ENCODE measurements at places on chromosomes 6 and 20.

DNA sequence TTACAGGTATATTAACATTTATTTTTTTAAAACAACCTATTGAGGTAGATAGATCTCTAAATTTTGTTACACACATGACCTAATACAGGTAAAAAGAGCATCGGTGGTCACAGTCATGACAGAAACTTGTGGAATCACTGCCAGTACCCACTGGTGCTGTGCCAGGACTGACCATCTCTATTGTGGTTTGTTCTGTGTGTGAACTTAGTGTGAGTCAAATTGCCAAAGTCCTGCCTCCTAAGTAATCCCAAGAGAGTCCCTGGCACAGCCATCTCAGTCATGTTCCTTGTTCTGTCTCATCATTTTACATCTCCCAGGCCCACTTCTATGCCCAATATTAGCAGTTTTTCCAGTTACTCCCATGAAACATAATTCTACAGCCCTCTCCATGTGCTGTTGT, 21.4 kb downstream of the GSTA2 start:
- DNase-seq: no peak

- no peak for DNase-seq
These were observed 116.1 kb upstream of the CCN2 start for GRCh38 chr6:132067286-132067685.

GRCh38 chr6:151025076-151025475, 159.6 kb downstream of the MTHFD1L start:
- no peak for DNase-seq

- no peak for DNase-seq
These were observed 308.1 kb upstream of the EPHA7 start for GRCh38 chr6:93727447-93727846.

DNA sequence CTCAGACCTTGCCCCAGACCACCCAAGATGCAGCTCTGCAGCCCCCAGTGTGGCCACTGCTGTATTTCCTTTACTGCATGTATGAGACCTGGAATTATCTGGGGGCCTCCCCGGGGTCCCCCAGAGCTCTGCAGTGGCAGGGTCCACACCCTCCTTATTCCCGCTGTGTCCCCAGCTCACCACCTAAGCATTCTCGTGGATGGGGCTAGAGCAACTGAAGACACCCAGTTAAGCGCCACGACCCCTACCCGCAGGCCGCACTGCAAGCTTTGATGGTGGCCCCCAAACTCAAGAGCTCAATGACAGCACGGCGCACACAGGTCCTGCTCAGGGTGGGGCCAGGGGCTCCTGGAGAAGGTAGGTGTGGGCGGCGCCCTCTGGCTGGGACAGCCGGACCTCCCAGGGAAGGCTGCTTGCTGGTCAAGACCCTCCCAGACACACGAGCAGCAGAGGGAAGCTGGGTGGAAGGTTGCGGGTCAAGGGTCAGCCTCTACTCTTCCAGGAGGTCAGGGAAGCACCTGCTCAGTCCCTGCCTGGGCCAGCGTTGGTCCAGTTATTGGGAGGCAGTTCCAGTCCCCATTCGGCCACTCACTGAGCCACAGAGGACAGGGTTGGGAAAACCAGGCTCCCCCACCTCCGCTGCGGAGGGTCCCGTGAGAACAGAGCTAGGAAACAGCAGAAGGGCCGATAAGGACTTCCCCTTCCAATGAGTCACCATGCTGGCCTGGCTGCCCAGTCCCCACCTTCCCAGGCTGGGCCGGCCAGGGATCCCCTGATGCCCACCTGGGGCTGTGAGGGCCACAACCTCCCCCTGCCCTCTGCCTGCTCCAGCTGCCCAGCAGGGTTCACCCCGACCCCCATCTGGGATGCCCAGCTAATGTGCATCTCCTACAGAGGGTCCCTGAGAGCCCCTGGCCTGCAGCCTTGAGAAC, 2.9 kb downstream of the LAMA5 start:
- DNase-seq: no peak

- DNase-seq: no peak
These were observed 171.7 kb downstream of the OTOR start for GRCh38 chr20:16919841-16920240.

GRCh38 chr6:143206550-143206949, 145.9 kb downstream of the AIG1 start:
- DNase-seq: no peak

GRCh38 chr20:58719971-58720371, 27.4 kb downstream of the NPEPL1 start:
- DNase-seq: no peak

DNA sequence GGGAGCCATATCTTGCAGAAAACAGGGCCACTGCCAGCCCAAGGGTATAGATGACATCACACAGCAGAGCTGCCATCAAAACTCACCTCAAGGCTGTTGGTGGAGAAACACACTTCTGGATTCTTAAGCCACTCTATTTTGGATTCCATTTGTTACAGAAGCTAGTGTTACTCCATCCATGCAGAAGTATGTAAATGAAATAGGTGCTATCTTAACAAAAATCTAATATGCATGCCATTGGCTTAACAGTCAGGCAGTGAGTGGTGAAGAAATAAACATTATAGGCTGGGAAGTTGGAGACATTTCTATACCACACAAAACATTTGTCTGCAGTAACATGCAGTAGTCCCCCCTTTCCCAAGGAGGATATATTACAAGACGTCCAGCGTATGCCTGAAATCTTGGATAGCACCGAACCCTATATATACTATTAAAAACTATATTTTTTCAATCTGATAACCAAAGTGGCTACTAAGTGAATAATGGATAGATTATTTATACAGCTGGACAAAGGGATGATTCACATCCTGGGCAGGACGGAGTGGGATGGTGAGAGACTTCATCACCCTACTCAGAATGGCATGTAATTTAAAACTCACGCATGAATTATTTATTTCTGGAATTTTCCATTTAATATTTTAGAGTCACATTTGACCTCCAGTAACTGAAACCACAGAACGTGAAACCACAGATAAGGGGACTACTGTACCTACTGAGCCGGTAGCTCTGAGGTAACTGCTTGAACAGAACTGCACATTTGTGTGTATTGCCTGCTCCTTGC, 160.0 kb upstream of the PLN start:
- no peak for DNase-seq

DNA sequence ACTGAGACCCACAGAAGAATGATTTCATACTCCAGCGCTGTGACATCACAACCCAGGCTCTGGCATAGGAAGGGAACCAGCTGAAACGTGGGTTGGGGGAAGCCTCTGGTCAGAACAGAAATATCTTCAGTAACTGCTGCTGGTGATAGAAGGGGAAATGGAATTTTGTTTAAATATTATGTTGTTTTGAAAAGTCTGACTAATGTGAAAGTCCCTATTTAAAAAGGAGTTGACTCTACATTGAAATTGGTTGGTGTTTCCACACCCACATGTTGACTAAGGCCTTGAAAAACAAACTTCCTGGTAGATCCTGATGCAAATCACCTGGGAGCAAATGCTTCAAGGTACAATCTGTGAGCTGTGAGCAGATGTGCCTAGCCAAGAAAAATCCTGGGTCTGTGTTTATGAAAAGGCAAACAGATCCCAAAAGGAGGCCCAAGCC, 24.5 kb upstream of the TCP11 start:
- no peak for DNase-seq

GRCh38 chr20:55761100-55761499, 244.2 kb downstream of the CBLN4 start:
- DNase-seq: no peak

DNA sequence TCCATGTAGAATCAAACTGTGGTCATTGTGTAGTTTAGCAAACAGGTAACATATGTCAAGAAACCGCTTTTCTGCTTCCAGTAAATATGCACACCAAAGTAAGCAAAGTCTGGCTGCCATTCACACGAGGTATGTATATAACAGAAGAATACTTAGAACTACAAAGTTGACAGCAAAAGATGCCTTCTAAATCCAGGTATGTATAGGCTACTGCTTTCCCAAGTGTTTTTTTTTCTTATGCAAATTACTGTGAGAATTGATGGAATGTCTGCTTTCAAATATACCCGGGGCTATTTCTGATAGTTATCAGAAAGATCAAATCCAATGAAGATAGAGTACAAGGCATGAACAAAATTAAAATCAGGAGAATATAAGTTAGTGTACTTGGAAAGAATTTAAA, 229.2 kb downstream of the HACE1 start:
- DNase-seq: no peak

DNA sequence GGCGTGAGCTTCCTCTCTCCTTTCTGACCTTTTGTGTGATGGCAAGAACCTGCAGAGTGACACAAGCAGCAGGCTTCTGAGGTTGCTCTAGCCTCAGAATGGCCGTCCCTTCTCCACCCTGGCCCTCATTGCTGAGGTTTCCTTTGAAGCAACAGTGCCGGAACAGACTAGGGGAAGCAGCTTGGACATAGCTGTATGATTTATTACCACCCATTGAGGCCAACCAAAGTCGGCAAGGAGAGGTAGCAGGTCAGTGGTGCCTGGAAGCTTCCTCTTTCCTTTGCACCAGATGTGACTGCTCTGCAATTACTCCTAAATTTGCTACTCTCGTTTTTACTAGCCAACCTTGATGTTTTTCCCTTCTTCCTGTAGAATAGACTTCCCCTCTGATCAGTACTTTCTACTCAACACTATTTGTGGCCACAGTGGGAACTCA, 31.4 kb downstream of the PTPN1 start:
- DNase-seq: no peak

DNA sequence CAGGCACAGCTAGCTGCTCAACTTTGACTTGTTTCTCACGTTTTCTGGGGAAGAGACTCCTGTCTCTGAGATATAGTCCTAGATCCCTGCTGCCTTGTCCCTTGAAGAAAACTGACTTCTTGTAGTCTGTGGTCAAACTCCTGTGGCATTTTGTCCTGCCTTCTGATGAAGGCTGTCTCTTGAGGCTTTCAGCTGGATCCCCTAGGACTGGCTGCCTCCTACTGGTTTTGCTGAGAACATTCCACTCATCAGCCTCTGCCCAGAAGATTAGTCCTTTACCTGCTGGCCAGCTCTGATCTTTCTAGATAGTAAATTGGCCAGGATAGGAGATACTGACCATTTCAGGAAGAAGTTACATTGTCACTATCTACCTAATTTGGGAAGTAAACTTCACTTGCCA, 71.9 kb upstream of the CNR1 start:
- no peak for DNase-seq

GRCh38 chr6:100453701-100454521, 10.8 kb downstream of the SIM1 start:
- DNase-seq: peak; percentile 66

- no peak for DNase-seq
These were observed 982.0 kb upstream of the EPHA7 start for GRCh38 chr6:94401311-94401710.

DNA sequence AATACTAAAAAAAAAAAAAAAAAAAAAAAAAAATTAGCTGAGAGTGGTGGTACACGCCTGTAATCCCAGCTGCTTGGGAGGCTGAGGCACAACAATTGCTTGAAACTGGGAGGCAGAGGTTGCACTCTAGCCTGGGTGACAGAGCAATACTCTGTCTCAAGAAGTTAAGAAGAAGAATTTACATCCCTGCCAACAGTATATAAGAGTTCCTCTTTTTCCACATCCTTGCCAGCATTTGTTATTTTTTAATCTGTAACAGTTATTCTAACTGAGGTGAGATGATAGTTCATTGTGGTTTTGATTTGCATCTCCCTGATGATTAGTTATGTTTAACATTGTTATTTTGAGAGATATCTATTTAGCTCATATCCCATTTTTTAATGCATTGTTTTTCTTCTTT, 20.3 kb upstream of the DYNLRB1 start:
- DNase-seq: no peak

- DNase-seq: no peak
These were observed 158.9 kb upstream of the SASH1 start for GRCh38 chr6:148183776-148184175.

Data from NCI-H524 (cell line).